ENCODE measurements at places on chromosomes 5 and 9.

GRCh38 chr5:35853631-35854030 is 3.1 kb upstream of the IL7R start:
- DNase-seq = peak; percentile 62

DNA sequence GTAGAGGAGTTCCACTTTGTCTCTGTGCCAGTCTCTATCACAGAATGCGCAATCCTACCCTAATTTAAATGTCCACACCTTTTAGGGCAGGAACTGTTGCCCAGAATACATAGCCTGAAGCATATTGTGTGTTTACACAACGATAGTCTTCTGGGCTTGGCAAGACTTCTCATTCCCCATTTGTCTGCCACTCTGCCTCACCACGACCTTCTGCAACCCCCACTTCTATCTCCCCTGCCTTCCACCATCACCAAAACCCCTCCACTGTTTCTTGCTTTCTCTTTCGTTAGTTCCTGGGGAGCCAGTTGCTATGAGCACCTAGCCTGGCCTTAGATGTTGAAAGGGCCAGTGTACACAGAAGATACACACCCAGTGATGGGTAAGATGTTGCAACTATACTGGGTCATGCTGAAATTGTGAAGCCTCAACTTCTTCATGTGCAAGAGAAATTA is 883 bp upstream of the RNF145 start:
- DNase-seq = no peak

DNA sequence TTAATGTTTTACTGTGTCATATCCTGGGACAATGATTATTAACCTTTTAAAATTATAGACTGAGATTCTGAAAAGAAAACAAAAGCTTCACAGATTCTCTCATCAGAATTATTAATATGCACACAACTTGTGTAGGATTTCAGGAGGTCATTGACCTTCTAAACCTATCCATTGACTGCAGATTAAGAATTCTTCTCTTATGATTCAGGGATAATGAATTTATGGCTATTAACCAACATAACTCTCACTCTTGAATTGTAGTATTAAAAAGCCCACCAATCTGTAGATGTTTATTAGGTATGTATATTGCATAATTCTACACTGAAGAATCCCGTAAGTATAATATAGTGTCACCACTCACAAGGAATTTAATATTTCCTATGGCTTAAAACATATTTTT is 179.8 kb downstream of the PBX3 start:
- no peak for DNase-seq

DNA sequence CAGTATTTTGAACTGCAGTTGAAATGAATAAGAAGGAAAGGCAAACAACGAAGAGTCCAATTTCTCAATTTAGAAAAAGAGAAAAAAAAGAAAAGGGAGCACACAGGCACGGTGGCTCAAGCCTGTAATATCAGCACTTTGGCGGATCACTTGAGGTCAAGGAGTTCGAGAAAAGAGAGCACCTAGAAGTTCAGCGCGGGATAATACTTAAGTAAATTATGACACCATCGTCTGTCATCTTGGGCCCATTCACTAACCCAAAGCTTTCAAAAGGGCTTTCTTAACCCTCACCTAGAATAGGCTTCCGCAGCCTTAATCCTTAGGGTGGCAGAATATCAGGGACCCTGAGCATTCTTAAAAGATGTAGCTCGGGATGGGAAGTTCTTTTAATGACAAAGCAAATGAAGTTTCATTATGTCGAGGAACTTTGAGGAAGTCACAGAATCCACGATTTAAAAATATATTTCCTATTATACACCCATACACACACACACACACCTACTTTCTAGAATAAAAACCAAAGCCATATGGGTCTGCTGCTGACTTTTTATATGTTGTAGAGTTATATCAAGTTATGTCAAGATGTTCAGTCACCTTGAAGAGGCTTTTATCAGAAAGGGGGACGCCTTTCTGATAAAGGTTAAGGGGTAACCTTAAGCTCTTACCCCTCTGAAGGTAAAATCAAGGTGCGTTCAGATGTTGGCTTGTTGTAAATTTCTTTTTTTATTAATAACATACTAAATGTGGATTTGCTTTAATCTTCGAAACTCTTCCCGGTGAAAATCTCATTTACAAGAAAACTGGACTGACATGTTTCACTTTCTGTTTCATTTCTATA is 602 bp upstream of the CD274 start:
- DNase-seq = no peak

DNA sequence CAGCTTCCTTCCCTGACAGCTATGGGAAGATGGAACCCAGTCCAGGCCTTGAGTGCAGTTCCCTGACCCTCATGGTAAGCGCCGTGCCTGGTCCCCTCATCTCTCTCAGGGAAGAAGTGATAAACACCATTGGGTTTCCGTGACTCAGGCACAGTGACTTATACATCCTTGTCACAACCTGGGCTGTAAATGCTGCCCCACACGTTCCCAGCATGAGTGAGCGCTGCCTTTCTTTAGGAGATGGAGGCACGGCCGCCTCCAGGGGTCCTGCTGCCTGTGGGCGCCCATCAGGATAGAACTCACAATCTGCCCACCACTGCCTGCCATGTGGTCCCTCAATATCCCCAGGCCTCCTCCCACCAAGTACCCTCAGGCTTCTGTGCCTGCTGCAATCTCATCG is 8.3 kb upstream of the NKD2 start:
- DNase-seq = no peak

- DNase-seq = no peak
Observed at GRCh38 chr5:50328193-50328729, 112.8 kb downstream of the EMB start.

DNA sequence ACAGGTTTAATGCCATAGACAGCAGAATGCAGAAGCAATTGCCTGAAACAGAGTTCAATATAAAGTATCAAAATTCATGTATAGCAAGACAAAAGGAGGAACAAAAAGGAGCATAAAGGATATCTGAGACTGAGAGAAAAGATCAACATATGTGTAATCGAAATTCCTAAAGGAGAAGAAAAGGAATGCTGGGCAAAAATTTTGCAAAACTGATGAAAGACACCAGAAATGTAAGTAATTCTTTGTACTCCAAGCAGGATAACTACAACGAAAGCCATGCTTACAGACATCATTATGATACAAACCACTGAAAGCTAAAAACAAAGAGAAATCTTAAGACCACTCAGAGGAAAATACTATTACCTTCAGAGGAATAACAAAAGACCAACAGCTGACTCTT is 72.8 kb upstream of the MTAP start:
- no peak for DNase-seq

DNA sequence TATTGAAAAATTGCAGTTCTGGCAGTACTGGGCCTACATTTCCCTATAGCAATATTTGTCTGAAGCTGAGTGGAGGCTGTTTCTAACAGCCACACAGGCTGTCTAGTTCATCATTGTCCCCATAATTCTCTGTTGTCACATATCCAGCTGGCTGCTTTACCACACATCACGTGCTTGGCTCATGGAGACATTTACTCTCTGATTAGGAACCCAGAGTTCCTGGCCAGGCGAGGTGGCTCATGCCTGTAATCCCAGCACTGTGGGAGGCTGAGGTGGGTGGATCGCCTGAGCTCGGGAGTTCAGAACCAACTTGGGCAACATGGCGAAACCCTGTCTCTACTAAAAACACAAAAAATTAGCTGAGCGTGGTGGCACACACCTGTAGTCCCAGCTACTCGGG is 81.4 kb downstream of the PGM5 start:
- no peak for DNase-seq

DNA sequence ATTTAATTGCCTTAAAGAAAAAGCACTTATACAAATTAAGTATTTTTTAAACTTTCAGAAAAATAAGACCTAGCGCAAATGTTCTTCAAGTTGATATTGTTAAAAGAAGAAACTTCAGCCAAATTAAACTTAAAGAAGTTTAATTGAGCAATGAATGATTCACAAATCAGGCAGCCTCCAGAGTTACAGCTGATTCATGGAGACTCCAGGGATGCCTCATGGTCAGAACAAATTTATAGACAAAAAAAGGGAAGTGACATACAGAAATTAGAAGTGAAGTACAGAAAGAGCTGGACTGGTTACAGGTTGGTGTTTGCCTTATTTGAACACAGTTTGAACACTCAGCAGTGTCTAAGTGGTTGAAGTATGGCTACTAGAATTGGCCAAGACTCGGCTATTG is 60.3 kb downstream of the CDKN2A start:
- DNase-seq = no peak

- no peak for DNase-seq
Observed at GRCh38 chr5:154059583-154059982, 20.8 kb downstream of the MFAP3 start.

DNA sequence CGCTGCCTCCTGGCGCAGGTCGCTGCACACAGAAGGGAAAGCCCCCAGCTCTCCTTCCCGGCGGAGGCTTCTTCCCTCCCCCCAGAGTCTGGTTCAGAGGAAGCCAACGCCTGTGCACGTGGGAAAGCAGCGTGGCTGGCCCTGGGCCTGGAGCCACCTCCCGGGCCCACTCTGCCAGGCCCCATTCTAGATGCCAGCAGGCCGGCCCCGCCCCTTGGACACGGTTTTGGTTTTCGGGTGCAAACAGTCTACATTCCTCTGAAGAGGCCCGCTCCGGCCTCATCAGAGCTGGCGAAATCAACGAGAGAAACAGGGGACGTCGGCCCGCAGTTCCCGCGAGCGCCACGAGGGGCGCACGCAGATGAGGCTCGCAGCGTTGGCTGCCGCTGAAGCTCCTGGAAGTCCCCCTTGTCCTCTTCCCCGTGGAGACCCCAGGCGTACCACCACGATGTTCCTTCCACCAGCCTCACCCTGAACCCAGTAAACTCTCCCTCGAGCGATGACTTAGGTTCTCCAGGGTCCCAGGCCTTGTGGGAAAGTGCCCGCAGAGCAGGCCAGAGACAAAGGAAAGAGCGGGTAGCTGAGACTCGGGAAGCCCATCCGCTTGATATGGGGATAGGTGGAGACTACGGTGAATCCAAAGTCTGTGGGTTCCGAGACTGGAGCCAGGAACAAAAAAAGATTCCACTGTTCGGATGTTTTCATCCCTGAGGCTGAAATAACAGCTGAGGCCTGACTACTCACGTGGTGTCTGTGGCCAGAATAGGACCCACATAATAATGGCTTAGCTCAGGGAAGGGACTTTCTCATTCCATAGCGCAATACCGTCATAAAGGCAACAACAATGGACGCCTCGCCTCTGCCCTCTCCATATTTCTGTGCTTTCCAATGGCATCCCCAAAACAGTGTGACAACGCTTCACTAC is 64.2 kb downstream of the KLF4 start:
- DNase-seq = peak; percentile 46

- DNase-seq = no peak
Observed at GRCh38 chr5:130532786-130533185, 628.5 kb downstream of the CHSY3 start.

- DNase-seq = no peak
Observed at GRCh38 chr5:60585618-60586017, 114.3 kb downstream of the DEPDC1B start.

DNA sequence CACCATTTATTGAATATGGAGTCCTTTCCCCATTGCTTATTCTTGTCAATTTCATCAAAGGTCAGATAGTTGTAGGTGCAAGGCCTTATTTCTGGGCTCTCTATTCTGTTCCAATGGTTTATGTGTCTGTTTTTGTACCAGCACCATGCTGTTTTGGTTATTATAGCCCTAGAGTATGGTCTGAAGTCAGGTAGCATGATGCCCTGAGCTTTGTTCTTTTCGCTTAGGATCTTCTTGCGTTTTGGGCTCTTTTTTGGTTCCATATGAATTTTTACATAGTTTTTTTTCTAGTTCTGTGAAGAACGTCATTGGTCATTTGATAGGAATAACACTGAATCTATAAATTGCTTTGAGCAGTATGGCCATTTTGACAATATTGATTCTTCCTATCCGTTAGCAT is 40.2 kb upstream of the IFNE start:
- no peak for DNase-seq

- no peak for DNase-seq
Observed at GRCh38 chr9:68500457-68501381, 40.0 kb downstream of the TMEM252 start.

DNA sequence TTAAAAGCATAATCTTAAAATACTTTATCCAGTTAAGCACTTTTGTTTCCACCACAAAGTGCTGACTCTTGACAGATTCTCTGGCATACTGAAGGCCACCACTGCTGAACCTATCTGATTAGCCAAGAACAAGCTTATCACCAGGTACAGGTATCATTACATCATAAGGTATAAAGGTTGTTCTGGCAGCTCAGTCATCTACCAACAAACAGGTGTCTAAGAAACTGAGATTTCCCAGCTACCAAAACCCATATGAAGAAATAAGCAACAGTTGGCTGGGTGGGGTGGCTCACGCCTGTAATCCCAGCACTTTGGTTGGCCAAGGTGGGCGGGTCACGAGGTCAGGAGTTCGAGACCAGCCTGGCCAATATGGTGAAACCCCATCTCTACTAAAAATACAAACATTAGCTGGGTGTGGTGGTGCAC is 5.0 kb downstream of the MTMR12 start:
- no peak for DNase-seq

GRCh38 chr9:68454579-68455334 is 85.9 kb downstream of the TMEM252 start:
- DNase-seq = no peak

- DNase-seq = no peak
Observed at GRCh38 chr9:13904746-13905145, 409.2 kb downstream of the NFIB start.

DNA sequence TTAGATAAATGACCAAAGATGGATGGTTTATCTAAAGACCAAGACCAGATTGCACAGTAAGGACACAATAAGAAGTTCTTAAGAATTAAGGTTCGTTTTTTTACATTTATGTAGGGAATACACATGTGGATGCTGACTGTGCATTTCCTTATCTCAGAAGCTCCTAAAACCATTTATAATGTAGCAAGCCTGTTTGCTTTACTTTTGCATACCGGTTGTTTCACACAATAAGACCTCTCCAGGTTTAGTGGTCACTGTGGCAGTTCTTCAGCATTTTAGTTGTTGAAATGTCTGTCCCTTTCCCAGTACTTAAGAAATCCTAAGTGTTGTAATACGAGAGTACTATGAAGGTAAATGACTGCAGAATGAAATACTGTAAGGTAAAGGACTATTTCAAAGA is 43.6 kb downstream of the BASP1 start:
- no peak for DNase-seq

GRCh38 chr5:133429046-133429445 is 183.3 kb downstream of the FSTL4 start:
- no peak for DNase-seq

DNA sequence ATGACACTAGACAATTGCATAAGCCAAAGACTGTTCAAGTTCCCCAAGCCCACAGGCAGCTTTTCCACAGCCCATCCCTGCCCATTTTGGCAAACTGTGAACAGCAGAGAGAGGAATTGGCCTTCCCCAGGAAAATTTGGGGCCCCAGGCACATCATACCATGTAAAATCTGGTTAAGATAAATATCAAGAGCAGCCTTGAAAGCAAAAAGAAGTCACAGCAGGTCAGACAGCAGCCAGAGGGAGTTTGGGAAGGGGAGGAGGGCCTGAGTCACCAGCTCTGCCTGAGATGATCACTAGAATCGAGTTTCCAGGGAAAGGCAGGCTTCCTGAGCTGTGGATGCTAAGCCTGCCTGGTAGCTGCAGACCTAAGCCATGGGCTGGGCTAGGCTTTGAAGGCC is 179.2 kb downstream of the RFK start:
- DNase-seq = no peak
